ENCODE measurements at places on chromosomes 4 and X.

DNA sequence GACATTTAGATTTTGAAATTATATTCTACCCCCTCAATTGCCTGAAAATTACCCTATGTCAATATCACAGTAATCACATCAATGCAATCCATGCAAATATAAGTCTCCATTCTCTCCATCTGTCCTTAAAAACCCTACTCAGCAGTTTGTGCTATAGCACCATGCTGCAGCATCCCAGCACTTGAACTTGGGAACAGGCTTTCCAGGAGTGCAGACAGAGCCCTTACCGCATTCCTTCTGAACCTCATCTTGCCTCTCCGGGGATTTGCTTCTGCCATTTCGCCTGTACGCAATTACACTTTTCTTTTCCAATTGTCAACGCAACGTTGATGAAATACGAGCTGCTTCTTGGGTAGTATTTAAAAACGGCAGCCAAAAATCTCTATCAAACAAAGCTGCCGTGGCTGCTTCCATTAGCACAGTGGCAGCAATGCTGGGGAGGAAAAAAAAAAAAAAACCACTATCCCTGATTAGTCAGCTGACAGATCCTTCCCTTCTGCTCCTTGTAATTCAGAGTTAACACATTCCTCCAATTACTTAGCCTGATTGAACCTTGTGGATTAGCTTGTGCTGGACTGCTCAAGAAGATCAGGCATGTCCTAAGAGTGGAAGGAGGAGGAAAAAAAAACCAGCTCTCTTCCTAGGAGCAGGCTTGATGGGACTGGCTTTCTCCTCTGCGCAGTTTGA is 65.6 kb downstream of the MCF2 start:
- DNase-seq, result no peak

DNA sequence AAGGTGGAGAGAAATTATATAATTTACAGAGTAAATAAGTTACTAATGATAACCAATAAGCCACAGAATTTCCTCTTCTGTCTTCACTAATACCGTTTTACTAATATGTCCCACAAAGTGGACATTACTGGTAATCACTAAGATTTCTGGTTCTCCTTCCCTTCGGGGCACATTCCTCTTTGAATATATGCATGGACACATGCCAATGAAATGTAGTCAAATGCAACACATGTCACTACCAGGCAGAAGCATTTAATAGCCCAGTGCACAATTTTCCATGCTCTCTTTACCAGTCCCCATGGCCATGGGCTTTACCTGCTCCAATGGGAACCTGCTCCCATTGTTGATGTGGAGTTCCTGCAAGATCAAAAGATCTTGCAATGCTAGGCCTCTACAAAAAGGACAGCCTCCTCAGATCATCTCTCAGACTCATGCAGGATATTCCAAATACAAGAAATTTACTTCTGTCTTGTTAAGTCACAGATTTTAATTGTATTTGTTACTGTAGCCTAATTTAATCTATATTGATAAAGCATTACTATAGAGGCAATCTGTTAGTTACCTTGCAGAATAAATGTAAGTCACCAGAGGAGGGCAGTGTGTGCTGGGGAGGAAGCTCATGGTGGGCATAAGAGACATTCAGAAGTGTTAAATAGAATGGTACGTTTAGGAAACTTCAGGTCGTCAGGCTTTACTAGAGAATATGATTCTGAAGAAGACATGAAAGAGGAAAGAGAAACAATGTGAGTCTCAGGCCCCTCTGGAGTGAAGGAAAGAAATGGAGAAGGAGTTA is 37.1 kb upstream of the INPP4B start:
- no peak for DNase-seq

DNA sequence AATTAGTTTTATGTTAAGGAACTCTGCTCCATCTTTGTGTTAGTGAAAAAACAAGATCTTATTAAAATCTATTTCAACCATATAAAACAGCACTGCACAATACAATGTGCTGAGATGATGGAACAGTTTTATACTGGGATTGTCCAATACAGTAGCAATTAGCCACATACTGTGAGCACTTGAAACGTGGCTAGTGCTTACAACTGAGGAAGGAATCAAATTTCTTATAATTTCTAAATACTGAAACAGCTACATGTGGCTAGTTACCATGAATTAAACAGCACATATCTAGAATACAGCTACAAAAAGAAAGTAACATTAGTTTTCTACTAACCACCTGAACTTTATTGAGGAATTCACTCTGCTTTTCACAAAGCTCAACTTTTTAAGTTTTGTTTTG is 14.7 kb downstream of the NFXL1 start:
- no peak for DNase-seq

- no peak for DNase-seq
Measured at GRCh38 chrX:15820106-15821073, 30.1 kb downstream of the ZRSR2 start.

GRCh38 chr4:33302321-33302720 is 2582.2 kb downstream of the PCDH7 start:
- DNase-seq, result no peak

GRCh38 chr4:145623831-145624230 is 4.6 kb downstream of the MMAA start:
- DNase-seq, result no peak

DNA sequence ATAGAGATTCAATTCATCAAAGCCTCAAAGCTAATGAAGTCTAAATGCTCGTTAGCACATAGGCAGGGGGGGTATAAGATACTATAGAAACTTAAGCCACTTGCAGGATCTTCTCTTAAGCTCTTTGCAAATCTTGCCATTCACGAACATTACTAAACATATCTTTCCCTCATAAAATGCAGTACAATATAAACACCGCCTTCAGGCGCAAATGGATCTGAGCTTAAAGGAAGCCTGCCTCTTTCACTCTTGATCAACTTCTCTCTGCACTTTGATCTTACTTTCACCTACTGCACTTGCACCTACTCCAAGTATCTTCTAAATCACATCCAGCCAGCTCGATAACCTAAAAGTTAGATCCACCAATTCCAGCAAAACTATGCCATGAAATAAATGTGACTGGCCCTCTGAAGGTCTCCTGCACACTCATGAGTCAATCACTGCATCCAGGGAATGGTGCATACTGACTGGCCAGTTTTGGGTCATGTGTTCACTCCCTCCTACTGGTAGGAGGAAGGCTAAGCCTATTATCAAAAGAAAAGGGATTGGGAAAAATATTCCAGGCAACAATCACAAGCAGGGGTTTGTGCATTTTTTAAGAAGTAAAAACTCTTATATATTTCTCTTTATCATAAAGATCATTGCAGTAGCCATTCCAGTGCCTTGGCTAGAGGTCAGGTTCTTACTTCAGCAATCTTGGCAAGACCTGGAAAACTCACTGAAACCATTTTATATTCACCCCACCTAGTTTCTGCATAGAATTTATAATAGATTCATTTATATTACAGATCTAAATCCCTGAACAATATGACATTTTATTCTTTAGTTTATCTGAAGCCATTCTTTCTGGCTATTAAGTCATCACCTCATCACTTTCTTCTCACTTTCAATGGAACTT is 222.0 kb downstream of the PPP3CA start:
- no peak for DNase-seq

DNA sequence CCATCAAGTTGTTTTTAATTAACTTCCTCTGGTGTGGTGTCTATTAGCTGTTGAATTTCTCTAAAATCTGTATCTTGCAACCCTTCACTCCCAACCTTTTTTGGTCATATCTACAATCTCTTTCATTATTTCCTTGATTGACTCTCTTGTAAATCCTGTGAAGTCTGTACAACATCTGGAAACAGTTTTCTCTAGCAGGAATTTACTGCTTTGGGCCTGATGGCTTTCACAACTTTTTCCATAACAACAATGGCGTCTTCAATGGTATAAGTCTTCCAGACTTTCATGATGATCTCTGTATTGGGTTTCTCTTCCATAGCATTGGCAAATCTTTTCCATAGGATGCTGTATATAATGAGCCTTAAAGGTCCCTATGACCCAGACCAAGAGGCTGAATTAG is 49.0 kb downstream of the TBC1D19 start:
- DNase-seq, result no peak

GRCh38 chr4:114615435-114615834 is 16.8 kb downstream of the UGT8 start:
- no peak for DNase-seq

DNA sequence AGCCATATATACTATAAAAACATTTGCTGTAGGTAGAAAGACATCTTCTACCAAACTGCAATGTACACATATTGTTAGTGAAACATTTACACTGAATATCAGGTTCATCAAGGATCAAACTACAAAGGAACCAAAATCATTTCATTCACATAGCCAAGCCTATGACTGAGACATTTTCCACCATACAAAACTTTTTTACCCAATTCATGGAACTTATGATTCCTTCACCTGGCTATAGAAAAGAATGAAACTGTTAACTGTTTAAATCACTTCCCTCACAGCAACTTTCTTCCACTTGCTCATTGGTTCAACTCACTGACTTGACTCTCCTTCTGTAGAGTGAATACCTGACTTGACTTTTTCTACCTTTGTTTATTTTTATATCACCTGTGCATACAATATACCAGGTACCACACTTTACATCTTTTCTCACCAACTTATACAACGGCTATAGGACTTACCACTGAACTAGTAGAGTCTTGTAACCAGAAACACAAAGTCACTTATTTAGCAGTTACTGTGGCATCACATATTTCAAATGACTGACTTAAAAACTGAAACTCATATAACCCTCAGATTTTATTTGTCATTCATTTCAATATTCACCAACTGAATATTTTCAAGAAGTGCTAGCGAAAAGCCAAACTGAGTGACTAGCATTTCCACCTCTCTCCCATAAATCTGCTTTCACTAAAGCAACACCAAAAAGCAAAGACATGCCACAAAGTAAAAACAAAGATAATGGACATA is 30.9 kb downstream of the CAMK2D start:
- DNase-seq, result no peak

GRCh38 chrX:109793191-109793590 is 60.1 kb upstream of the ACSL4 start:
- no peak for DNase-seq

- no peak for DNase-seq
Measured at GRCh38 chrX:148284821-148285220, 215.6 kb upstream of the AFF2 start.

Data from cortex of kidney (tissue), 1 donor.